ENCODE measurements at places on chromosomes 13 and 19.

DNA sequence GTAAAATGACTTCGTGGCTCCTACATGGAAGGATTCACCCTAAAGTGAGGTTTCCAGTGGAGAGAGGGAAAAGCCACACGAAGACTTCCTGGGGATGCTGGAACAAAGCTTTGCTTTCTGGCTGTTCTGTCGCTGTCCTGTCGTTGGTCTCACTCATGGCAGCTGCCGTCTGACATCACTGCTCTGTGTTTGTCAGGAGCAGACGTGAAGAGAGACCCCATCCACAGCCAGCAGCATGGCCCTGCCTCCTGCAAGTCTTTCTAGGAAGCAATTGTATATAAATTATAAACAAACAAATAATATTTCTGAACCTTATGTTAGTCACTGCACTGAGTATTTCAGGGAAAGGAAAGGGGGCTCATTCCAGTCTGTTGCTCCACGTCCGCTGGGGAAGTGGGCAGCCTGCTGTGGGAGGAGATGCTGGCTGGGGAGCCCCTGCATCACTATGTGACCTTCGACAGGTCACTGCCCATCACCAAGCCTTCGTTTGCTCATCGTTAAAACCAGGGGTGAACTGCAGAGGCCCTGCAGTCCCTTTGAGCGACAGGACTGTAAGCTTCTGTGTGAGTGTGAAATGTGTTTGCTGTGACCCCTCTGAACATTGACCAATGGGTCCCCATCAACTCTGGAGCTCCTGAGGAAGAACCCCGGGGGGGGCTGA, 151.0 kb downstream of the DCT start:
- peak; percentile 25 for DNase-seq

GRCh38 chr13:40680659-40681323, 14.3 kb upstream of the FOXO1 start:
- DNase-seq = no peak

DNA sequence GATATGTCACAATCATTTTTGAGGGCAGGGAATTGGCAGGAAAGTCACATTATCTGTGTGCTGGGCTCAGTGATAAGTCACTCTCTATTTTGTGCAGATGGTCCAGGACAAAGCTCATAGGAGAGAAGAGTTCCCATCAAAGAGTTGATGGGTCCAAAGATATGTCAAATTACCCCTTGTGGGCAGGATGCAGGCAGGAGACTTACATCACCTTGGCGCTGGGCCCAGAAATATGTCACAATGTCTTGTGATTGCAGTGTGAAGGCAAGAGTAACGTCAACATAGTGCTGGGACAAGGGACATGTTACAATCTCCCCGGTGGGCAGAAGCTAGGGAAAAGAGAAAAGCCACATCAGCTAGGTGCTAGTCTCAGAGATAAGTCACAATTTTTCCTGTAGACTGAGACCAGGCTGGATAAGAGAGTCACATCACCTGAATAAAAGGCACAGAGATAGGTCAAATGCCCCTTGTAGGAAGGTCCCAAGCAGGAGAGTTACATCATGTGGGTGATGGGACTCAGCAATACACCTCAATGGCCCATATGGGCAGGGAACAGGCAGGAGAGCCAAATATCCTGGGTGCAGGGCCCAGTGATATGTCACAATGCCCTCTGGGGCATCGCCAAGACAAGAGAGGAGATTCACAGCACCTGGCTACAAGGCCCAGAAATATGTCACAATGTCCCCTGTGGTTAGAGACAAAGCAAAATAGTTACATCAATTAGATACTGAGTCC, 47.9 kb downstream of the ZNF99 start:
- DNase-seq = no peak

DNA sequence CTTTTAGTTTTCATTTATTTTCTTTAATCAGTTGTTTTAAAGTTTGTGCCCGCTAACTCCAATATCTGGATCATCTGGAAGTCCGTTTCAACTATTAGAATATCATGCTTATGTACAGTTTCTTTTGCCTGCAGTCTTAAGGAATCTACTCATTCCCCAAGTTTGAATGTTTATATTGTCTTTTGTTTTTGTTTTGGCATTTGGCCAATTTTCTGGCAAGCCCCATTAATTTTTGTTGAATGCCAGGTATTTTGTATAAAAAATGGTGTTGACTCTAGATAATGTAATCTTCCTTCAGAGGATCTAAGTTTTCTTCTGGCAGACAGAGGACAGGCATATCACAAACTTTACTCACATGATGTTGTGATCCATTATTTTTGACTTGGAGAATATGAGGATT, 11.1 kb upstream of the ZNF235 start:
- no peak for DNase-seq

DNA sequence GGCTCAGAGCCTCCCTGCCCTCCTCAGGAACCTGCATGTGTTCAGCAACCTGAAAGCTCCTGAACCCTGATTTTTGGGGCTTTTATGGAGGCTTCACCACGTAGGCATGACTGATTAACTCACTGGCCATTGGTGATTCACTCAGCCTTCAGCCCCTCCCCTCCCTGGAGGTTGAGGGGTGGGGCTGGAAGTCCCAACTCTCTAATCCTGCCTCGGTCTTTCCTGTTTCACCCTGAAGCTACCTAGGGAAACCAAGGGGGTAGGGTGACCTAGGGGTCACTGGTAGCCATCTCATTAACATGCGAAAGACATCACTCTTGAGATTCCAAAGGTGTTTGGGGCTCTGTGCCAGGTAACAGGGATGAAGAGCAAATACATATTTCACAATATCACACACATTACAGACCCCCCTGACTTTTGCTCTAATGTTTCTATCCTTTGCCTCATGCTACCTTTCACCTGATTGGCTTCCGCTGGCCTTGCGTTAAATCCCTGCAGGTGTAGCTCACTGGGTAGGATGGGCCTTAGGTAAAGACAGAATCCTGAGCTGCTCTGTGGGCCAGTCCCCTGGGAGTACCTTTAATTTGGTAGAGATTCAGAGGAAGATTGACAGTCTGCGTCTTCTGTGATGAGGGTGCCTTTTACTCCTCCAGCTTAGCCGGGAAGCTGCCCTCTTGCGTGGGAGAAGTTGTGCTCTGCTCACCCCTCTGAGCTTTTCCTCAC, 260.6 kb downstream of the ATP8A2 start:
- peak; percentile 6 for DNase-seq

GRCh38 chr13:47892374-47892773, 108.7 kb downstream of the SUCLA2 start:
- no peak for DNase-seq

- peak; percentile 67 for DNase-seq
Observed at GRCh38 chr13:100394005-100394695, 194.4 kb downstream of the GGACT start.

- DNase-seq = no peak
Observed at GRCh38 chr13:73622381-73622780, 511.8 kb downstream of the KLF12 start.

- DNase-seq = no peak
Observed at GRCh38 chr13:110356362-110356761, 49.3 kb downstream of the COL4A2 start.

- DNase-seq = no peak
Observed at GRCh38 chr13:45792827-45793303, 58.7 kb downstream of the SIAH3 start.

GRCh38 chr13:112619730-112620631, 32.0 kb upstream of the TUBGCP3 start:
- peak; percentile 37 for DNase-seq

DNA sequence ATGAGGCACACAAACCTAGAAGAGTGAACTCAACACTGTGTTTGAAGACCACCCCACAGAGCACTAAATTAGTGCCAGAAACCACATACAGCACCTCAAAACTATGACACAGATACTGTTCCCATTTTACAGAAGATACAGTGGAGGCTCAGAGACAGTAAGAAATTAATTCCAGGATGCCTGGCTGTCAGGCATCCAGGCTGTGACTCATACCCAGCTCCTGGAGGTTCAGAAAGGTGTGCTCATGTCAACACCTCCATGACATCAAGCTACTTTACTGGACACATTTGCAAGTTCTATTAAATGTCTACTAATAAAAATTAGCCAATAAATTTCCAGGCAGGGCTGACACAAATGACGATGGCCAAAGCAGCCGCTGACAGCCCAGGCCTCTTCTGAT, 176.3 kb downstream of the ABCC4 start:
- DNase-seq = no peak

- peak; percentile 48 for DNase-seq
Observed at GRCh38 chr19:18939922-18940768, 872 bp downstream of the HOMER3 start.

DNA sequence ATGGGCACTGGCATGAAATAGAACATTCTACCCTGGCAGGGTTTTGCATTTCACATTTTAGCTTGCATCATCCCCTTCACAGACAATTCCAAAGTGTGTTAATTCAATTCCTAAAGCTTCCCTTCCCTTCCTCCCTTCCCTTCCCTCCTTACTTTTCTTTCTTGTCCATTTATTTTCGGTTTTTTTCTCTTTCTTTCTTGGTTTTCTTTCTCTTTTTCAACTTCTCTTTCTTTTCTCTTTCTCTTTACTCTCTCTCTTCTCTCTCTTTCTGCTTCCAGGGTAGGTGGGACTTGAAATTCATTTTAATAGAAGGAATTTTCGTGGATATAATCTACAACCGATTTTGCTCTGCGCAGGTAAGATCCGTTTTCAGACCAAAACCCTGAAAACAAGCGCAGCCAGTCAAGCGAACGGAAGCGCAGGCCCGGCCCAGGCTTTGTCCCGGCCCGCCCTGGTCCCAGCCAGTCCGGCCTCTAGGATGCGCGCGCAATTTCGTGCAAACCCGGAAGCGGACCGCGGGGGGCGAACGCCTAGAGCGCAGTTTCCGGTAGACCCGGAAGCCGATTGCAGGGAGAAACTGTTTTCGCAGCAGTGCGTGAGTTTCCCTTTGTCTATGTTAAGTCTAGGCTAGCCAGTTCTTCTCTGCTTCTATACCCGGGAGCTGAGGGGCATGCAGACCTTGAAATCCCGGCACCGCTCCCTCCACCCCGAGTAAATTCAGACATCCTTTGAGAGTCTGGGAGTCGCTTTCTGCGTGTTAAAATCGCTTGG, at the start of gene ZNF528:
Gene ZNF528, plus strand, starts transcription at position 540 of the 771 bp plus-strand sequence. CDS start 4,165 bp downstream, outside the sequence.
- DNase-seq = peak; percentile 95

DNA sequence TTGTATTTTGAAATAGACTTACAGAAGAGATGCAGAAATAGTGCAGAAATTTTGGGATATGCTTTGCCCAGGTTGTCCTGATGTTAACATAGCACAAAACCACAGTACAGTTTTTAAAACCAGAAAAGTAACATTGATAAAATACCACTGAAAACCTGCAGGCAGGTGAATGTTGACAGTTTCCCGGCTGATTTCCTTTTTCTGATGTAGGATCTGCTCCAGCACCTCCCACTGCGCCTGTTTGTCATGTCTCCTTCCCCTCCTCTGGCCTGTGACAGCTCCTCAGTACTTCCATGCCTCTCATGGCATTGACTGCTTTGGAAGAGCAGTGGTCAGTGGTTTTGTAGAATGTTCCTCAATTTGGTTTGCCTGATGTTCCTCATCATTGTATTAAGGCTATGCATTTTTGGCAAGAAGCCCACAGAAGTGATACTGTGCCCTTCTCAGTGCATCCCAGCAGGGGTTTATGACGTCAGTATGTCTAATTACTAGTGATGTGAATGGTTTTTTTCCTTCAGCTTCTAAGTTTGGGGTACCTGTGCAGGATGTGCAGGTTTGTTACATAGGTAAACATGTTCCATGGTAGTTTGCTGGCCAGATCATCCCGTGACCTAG, 31.0 kb downstream of the TDRD12 start:
- no peak for DNase-seq

GRCh38 chr19:46347985-46348384, 1.1 kb downstream of the PPP5C start:
- DNase-seq = no peak

GRCh38 chr19:53461866-53462265, 5.7 kb upstream of the ZNF813 start:
- DNase-seq = no peak

DNA sequence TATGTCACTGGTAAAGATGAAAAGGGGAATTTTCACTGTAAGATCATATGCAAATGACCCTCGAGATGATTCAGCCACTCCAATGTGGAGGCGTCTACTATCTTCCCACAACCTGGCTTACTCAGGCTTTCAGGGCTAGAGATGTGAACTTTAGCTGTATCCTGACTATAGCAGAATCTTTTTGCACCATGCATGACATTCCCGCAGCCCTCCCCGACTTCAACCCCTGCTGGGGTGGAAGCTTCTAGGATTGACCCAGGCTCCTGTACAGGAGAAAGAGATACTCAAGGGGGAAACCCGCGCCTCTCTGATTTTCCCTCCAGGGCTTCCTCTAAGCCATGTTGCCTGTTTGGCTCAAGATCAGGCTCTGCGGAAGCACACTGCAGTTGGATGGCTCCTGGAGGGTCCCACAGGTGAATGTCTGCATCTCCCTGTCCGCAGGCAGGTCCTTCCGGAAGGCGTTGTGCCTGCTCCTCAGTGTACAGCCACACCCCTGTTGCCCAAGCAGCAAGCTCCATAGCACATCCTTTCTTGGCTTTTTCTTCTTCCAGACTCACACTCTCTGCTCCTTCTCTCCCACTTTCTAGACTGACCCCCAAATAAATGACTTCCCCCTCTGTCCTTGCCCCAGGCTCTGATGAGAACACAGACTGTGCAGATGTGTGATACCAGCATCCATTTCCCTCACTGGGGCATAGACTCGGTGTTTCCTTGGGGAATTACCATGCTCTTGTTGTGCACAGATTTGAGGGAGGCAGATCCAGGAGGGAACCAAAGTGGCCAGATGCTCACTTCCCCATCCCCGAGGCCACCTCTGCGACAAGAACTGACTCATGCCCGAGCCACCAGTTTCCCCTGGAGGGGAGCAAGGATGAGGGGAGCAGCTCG, 29.1 kb upstream of the POP4 start:
- no peak for DNase-seq

DNA sequence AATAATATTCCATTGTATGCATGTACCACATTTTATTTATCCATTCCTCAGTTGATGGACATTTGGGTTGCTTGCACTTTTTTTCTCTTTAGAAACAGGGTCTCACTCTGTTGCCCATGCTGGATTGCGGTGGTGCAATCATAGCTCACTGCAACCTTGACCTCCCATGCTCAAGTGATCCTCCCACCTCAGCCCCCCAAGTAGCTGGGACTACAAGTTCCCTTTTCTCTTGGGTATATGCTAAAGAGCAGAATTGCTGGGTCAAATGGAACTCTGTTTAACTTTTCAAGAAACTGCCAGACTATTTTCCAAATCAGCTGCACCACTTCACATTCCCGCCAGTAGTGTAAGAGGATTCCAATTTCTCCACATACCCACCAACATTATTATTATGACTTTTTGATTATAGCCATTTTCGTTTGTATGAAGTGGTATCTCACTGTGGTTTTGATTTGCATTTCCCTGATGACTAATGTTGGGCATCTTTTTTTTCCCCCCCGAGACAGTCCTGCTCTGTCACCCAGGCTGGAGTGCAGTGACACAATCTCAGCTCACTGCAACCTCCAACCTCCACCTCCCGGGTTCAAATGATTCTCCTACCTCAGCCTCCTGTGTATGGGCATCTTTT, 7.6 kb upstream of the IPO5 start:
- DNase-seq = no peak

- no peak for DNase-seq
Observed at GRCh38 chr19:58304748-58305064, 471 bp upstream of the ERVK3-1 start.
